ENCODE measurements at places on chromosomes 1 and 21.

- DNase-seq, result no peak
Measured at GRCh38 chr1:79042117-79042516, 35.6 kb upstream of the ADGRL4 start.

DNA sequence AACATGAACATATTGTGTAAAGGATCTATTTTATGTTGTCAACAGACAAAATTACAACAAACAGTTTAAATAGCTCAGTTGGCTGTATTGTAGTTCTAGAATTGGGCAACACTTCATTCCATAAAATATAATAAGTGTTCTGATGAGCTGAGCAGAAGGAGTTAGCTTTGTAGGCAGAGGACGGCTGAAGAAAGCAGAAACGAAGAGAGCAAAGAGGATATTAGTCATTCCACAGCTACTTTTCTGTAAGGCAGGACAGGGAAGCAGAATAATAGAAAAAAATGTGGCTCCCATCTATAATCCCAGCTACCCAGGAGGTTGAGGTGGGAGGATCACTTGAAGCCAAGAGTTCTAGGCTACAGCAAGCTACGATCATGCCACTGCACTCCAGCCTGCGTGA is 20.2 kb upstream of the IVNS1ABP start:
- DNase-seq, result no peak

GRCh38 chr1:114310695-114311271 is 157.1 kb upstream of the SYT6 start:
- no peak for DNase-seq

DNA sequence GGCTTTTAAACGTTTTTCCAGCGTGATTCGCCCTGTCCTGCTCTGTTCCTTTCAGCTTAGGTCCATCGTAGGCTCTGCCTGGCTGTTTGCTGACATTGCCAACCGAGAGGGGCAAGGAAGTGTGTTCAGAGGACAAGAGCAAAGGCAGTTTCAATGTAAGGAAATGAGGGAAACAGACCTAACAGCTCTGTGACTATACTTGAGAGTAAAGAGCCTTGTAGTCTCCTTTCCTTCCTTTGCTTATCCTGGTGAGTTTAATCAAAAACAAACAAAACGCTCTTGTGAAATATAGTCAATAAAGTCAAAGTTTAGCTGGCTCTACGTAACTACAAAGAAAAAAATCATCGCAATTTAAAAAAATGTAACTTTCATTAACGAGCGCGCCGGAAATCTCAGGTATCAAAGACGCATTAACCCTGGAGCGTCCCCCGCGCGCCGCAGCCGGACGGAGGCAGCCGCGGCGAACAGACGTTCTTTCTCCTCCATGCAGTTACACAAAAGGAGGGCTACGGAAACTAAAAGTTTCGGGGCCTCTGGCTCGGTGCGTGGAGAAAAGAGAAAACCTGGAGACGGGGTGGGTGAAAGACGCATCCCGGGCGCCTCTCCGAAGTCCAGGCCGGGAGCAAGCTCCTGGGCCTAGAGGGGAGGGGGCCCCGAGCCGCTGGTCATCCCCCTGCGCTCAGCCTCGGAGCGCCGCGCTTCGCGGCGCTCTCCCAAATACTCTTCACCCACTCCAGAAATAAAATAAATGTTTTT is 617 bp upstream of the ADGRL2 start:
- DNase-seq, result no peak

DNA sequence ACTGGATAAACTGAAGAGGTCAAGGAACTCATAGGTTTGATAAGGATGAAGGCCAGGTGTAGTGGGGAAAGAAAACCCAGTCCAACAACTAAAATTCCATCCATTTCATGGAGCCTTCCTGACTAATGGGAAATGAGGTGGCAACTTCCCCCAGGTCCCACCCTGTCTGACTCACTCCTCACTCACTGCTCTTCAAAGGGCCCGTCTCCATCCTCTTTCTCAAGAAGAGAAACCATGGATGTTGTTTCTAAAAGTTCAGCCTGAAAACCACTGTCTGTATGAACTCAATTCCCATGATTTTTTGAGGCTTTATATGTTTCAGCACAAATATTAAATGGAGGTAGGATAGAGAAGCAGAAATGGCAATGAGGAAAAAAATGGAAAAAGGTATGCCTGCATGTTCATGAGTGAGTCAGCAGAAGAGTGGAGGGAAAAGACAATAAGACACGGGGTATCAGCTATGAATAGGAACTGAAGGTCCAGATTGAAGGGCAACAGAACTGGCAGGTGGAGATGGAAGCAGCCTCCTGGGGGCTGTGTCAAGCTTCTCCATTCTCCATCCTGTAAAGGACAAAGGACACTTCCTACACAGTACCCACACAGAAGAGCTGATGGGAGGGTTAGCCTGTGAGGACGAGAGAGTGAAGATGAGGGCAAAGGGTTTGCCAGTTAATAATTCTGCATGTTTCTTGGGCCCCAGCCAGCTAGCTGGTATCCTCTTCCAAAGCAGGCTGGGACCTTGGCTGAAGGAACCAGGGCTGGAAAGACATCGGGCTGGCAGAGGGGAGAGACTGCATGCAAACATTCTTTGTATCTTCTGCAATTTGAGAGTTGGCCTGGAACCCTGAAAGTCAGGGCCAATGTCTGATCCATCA is 5.5 kb upstream of the ELOVL1 start:
- no peak for DNase-seq

GRCh38 chr1:23801338-23801748 is 789 bp upstream of the GALE start:
- no peak for DNase-seq

DNA sequence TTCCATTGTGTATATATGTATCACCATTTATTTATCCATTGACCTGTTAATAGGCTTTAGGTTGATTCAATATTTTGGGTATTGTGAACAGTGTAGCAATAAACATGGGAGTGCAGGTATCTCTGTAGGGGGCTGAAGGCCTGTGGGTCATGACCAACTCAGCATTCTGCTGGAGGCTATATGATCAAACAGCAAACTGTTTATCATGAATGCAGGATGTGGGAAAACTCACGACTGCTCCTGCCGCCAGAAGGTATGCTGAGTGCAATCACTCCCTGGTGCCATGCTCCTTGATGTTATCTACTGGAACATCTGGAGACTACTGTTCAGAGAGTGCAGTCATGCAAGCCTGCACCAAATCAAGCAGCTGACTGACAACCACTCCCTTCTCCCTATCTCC is 275.2 kb downstream of the COL11A1 start:
- no peak for DNase-seq

DNA sequence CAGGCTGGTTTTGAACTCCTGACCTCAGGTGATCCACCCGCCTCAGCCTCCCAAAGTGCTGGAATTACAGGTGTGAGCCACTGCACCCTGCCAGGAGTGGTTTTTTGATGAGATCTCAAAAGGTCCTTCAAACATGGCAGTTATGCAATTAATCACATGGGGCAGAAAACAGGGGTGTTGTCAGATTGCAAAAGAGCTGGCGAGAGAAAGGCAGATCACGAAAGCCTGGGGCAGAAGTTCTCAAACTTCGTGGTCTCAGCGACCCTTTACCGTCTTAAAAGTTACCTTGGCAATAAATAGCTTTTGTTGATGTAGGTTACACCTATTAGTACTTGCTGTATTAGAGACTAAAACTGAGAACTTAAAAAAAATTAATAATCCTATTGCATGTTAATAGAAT is 16.1 kb downstream of the CNR2 start:
- DNase-seq, result no peak

- no peak for DNase-seq
Measured at GRCh38 chr1:86409416-86410021, 13.4 kb upstream of the ODF2L start.

DNA sequence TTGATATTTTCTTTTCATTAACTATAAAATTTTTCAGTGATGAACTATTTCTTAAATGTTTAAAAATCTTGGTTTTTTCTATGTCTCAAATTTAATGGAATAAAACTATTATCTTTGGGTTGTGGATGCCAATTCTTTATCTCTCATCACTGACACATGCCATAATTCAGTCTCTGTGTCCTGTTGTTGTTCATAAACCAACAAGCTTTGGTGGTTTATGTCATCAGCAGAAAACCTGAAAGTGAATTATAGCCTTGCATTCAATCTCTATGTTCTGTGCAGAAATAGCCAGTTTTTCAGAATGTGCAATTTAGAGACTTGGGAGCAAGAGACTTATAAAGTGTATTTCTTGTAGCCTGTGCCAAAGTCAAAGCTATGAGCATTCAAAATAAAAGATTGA is 462.6 kb upstream of the ADGRL4 start:
- no peak for DNase-seq

- DNase-seq, result no peak
Measured at GRCh38 chr1:160257411-160258015, 4.8 kb downstream of the DCAF8 start.

DNA sequence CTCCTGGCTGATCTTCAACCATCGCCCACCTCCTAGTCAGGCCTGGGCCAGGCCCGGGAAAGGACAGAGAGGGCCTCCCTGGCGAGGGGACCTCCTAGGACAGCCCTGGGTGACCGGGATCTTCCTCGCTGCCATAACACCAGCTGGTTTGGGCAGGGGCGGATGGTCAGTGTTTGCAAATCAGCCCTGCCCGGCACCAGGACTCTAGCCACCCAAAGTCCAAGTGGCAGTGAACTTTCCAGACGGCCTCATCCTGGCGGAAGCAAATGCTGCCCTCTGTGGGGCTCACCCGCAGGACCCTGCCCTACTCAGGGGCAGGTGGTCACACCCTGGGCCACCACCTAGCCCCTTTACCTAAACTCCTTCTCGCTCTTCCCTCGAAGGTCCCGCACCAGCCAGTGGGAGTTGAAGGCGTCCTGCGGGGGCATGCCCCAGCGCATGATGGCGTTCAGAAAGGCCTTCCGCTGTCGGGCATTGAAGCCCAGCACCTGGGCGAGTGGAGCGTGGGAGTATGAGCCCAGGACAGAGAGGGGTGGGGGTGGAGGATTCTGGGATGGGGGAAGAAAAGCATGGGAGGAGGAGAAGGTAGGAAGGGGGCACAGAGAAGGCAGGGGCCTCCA is 55.3 kb downstream of the CHD5 start:
- no peak for DNase-seq

DNA sequence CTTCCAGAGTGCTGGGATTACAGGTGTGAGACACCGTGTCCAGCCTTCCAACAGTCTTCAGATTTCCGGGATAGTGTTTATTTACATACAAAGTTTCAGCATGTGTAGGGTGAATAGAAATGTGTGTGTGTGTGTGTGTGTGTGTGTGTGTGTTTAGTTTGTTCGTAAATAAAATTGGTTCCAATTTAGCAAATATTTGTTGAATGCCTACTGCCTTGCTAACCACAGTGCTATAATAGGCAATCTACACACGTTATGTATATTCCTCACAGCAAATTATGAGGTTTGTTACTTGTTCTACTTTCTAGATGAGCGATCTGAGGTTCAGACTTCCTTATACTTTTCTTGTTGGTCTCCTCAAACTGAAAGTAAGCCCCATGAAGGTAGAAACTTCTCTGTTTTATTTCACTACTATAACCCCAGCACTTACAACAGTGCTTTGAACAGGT is 32.8 kb upstream of the EPS15 start:
- DNase-seq, result no peak

- no peak for DNase-seq
Measured at GRCh38 chr1:191889623-191890003, 268.6 kb upstream of the RGS18 start.

- no peak for DNase-seq
Measured at GRCh38 chr1:91777196-91777595, 108.8 kb downstream of the TGFBR3 start.

- no peak for DNase-seq
Measured at GRCh38 chr21:15397258-15397657, 332.5 kb upstream of the NRIP1 start.

DNA sequence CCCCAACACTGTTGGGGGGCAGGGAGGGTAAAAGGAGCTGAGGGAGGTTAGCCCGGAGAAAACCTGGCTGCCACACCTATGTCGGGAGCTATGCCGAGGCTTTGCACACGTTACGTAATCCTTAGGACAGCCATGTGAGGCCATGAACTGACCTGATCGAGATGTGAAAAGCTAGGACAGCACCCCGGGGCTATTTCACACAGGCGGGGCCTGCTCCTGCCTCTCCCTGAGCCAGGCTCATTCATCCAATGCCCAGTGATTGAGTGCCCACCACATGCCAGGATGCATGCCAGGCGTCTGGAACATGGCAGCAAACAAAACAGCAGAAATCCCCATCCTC is 30.2 kb downstream of the LDLRAP1 start:
- DNase-seq, result no peak

GRCh38 chr1:54280651-54281050 is 80.7 kb downstream of the MRPL37 start:
- DNase-seq, result no peak

DNA sequence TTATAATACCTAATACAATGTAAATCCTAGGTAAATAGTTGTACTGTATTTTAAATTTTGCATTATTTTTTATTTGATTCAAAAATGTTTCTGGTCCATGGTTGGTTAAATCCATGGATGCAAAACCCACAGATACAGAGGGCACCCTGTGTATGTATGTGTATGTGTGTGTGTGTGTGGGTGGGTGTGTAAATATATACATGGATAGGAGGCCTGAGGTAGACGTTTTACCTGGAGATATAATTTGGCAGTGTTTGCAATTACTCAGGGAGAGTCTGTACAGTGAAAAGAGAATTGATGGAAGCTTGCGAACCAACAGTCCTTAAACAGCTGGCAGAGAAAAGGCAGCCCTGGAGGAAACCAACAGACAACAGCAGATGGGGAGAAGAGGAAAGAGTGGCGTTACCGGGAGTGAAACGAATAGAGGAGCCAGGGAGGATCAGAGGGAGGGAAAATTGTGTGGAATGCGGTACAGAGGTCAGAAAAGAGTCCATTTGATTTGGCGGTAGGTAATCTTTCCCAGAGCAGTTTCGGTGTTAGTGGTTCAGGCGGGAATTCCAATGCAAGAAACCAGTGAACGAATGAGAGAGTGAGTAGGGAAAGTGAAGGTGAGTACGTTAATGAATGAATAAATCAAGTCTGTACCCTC is 47.9 kb upstream of the NBL1 start:
- no peak for DNase-seq

DNA sequence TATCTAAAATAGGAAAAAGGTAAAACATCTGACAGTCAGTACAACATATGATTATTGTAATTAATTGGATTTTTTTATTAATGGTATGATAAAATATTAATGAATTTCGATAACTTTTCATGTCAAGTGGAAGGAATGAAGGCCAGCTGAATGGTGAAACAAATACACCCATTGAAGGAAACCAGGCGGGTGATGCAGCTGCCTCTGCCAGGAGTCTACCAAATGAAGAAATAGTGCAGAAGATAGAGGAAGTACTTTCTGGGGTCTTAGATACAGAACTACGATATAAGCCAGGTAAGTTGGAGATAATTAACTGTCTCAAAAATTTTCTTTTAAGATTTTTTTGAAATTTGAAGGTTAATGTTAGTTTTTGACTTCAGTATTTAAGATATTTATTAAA is 3.2 kb downstream of the SON start:
- DNase-seq, result no peak

- no peak for DNase-seq
Measured at GRCh38 chr1:212035835-212036605, 472 bp downstream of the DTL start.
